ENCODE measurements at places on chromosomes 11 and 22.

- no peak for DNase-seq
These were observed 127.2 kb downstream of the MAML2 start for GRCh38 chr11:96215826-96216225.

GRCh38 chr11:120681434-120682331, 170.1 kb downstream of the GRIK4 start:
- no peak for DNase-seq

GRCh38 chr11:122598971-122599370, 56.6 kb upstream of the UBASH3B start:
- DNase-seq: no peak

DNA sequence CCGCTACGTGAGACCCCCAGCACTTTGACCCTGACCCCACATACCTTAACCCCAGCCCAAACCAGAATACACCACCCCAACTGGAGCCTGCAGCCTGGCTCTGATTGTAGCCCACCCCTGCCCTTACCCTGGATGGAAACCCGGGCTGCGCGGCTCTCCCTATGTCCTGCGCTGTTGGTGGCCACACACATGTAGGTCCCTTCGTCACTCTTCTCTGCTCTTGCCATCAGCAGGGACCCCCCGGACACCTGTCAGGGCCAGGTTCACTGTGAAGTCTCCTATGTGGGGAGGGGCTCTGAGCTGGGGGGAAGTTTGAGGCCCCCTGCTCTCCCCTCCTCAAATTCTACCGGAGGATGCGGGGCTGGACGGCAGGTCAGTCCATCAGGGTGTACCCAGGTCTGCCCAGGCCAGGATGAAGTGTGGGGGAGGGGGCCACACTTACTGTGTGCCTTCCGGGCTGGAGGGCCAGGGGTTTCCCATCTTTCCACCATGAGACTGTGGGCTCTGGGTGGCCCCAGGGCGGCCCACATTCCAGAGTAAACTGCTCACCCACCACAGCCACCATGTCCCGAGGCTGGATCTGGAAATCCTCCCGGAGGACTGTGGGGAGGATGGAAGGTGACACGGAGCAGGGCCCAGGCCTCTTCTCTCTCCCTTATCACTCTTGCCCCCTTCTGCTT, 1.5 kb downstream of the ROBO4 start:
- DNase-seq: no peak
